Urinary bladder (tissue), 4 donors: ENCODE measurements at places on chromosomes 5 and 9. TPM values are rescaled to one million over a fixed set of nuclear protein-coding genes. Genes with fewer than 3 reads are reported as not detected.

The GRIN1 gene
- 0.18 TPM for polyA plus RNA-seq

The IL9 gene
- polyA plus RNA-seq = not detected

The TSSK1B gene
- not detected for polyA plus RNA-seq

The ANKRD34B gene
- not detected for polyA plus RNA-seq

The CCNI2 gene
- polyA plus RNA-seq = 1.4 TPM

The SOX30 gene
- 0.33 TPM for polyA plus RNA-seq
